NCI-H774 (cell line): ENCODE measurements at places on chromosomes 7 and 10.

- no peak for DNase-seq
Measured at GRCh38 chr7:117384688-117385362, 42.5 kb downstream of the ASZ1 start.

- no peak for DNase-seq
Measured at GRCh38 chr7:30322271-30323005, 38.0 kb downstream of the ZNRF2 start.

DNA sequence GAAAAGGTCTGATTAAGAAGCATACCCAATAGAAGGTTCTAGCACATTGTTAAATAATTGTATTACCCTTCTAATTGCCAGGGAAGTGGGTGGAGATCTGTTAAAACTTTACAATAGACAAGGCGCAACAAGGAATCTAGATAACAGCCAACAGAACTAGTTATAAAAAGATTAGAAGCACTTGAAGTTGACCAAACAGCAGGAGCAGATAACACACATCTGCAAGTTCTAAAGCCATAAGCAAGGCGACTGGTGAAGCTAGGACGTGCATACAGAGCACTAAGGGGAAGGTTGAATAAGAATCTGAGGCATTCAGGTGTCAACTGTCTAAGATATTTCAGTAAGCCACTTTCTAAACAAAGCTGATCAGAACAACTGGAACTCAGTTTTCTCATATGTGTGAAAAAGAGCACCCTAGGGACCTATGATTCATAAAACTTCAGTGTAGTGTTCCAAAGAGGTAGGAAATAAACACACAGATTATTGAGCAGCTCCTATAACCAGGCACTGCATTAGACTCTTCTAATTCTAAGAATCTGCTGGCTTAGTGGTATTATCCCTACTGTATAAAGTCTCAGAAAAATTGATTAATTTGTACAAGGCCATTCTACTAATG lies 111.2 kb downstream of the SAMD9 start:
- no peak for DNase-seq

- DNase-seq: no peak
Measured at GRCh38 chr7:158106272-158106671, 481.4 kb downstream of the PTPRN2 start.

GRCh38 chr10:87054373-87055295 lies 34.5 kb downstream of the FAM25A start:
- no peak for DNase-seq

DNA sequence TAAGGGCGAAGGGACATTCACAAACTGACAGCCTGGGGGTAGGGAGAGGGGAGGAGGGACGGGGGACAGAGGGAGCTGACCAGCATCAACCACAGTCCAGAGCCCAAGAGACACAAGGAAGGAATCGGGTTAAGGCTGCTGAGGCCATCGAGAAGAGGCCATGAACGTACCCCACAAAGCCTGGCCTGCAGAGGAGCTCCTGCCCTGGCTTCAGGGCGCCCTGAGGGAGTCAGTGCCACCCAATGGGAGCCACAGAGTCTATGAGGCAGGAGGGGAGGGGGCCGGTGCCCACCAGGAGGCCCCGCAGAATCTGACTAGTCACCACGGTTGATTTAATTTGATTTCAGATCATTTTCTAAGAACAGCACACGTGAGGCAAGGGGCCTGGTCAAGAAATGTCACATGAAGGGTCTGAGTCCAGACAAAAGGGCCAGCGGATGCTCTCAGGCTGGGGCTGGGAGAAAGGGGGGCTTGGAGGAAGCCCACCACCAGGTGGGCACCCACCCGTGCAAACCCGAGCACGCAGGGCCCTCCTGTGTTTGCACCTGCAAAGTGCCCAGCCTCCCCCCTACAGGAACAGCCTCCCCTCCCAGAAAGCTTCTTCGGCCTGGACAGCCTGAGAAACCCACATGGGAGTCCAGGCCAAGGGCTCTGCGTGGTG lies 40.4 kb downstream of the CAMK2B start:
- no peak for DNase-seq

GRCh38 chr10:32104622-32105509 lies 48.6 kb upstream of the KIF5B start:
- no peak for DNase-seq

- DNase-seq: peak; percentile 24
Measured at GRCh38 chr10:74293686-74294371, 142.8 kb downstream of the ADK start.

- DNase-seq: no peak
Measured at GRCh38 chr10:96690755-96691730, 29.3 kb downstream of the PIK3AP1 start.

DNA sequence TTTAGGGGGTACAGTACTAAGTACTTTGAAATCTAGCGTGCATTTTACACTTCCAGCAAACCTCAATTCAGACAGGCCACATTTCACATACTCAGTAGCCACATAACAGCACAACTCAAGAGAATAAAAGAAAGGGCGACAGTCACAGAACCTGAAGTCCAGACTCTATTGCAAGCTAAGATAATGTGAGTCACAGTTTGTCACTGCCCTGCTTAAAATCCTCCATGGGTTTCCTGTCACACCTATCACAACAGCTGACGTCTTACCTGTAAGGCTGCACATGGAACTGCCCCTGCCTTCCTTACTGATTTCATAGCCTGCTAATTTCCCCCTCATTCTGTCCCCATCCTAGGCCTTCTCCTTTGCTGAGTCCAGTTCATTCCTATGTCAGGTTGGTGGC lies 16.1 kb upstream of the CDK14 start:
- no peak for DNase-seq

DNA sequence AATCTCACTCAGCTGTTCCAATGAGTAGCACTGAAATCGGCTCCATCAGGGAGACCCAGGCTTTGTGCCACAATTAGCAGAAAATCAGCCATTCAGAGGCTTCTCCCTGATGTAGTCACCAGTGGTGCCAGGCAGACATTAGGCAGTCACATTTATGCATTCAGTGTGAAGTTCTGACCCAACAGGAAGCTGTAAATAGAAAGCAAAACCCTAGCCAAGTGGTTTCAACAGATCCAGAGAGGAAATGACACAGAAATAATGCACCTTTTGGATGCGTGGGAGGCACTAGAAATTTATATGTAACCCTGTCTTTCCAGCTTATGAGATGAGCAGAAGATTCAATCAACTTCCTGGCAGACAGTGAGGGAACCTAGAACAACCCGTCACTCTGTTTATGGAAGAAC lies 186.4 kb downstream of the PDE1C start:
- no peak for DNase-seq

GRCh38 chr7:70640266-70640833 lies 491.6 kb upstream of the GALNT17 start:
- no peak for DNase-seq

DNA sequence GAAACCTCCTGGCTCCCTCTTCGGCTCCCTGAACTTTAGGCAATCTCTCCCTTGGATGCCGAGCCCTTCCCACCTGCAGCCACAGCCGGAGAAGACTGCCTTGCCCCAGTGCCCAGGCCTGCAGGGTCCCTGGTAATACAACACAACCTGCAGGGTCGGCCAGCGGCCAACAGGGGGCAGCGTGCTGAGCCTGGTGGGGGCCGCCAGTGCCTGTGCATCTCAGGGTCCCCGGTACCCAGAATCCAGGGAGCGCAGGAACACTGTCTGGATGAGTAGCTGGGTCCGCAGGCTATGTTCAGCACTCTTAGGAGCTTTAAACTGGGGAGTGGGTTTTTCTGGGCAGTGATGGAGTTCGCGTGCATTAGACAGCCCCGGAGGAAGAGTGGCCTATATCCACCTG lies 17.5 kb upstream of the C10orf71 start:
- no peak for DNase-seq

DNA sequence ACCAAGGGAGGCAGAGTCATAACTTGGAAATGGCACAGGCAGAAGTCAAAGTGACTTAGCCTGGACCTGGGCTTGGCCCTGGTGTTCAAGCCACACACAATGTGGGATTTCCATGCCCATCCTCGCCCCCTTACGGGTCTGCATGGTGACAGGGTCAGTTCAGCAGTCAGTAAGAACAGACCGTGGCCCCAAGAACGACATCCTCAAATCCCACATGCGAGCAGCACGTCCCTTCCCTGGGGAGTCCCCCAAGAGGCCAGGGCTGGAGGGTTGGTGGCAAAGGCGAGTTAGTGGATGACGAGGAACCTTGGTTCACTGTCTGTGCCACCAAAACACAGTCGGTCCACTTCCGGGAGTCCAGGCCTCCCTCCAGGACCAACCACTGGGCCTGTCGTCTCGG lies 93.3 kb upstream of the MGMT start:
- DNase-seq: no peak

- DNase-seq: no peak
Measured at GRCh38 chr10:116324951-116325635, 845 bp downstream of the CCDC172 start.

DNA sequence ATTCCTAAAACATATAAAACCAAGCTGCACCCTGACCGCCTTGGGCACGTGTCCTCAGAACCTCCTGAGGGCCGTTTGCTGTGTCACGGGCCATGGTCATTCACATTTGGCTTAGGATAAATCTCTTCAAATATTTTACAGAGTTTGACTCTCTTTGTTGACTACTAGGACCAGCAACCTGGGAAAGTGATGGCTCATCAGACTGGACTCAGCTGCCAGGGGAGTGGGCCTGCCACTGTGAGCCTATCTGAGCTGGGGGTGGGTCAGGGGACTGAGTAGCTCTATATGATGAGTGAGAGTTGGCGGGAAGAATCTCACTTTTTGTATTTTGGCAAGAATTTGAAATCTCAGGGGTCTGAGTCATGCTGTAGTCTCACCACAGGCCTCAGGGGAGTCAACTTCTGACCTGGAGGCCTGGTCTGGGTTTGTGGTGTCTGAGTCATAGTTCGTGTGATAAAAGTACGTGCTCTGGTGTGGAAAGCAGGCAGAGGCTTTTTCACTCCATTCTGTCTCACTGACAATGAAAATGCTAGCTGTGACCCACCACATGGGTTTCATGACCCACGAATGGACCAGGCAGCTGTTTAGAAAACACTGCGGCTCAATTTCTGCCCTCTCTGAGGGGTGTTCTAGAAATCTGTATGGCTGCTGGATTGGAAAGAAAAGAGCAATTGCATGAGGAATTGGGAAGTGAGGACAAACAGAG lies 4.2 kb upstream of the UPP1 start:
- no peak for DNase-seq

DNA sequence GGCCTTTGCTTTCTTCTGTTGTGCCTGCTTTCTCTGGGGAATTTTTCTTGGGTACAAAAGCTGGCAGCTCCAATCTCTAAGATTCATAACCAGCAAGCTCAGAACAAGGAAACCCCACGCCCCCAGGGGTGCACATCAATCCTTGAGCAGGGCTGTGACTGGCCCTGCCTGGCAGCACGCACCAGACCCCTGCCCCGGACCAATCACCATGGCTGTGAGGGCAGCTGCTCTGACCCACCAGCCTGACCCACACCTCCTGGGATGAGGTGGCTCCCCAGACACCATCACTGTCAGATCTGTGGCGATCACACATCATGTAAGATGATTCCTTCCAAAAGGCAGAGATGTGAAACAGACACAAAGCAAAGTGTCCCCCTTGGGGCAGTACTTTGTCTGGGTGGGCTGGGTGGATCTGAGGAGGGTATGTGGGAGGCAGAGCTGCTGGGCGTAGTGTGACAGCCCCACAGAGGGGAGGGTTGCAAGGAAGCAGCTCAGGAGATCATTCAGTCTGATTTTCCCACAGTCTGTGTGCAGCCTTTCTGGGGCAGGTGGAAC lies 175.5 kb upstream of the SHH start:
- no peak for DNase-seq

DNA sequence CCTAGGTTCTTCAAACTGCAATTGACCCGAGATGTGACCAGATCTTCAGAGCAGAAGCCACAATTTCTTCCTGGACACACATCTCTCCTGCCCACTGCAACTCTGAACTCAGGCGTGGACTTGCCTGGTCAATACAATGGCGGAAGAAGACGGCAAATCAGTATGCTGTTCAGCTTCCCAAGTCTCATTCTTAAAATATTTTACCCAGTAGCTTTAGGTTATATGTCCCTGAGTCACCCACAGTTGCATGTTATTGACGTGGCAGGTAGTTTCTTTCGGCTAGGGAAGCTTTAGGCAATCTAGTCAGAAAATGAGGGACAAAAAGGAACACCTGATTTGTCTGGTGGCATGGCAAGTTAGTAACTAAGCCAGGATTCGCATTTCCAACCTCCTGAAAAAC lies 22.5 kb downstream of the CEP41 start:
- DNase-seq: no peak

DNA sequence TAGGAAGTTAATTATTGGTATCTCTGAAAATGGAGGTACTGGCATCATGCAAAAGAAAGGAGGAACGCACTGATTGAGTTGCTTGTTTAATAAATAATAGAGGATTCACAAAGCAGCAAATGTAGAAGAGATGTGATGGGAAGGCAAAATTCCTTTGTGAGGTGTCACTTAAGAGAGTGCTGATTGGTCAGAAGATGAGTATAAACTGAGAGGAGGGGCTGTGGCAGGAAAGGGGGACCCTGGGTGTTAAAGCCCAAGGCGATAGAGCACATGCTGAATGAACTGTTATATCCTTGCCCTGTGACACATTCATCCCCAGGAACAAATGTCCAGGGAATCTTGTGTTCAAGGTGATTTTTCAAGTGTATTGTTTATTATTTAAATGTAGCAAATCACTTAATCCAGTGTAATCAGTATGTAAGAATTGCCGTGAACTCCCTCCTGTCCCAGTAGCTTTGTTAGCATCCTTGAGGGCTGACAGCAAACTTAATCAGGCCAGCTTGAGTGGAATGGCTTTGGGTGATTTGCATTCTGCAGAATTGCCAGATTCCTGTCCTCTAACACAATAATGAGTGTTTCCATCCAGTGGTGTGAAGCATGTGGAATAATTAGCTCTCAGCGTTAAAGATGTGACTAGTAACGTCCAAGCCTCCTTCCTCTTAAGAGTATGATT lies 111.9 kb downstream of the CHN2 start:
- no peak for DNase-seq

GRCh38 chr7:140677496-140677895 lies 4.8 kb downstream of the ADCK2 start:
- no peak for DNase-seq

GRCh38 chr10:108362296-108362695 lies 1197.8 kb upstream of the SORCS1 start:
- DNase-seq: no peak

DNA sequence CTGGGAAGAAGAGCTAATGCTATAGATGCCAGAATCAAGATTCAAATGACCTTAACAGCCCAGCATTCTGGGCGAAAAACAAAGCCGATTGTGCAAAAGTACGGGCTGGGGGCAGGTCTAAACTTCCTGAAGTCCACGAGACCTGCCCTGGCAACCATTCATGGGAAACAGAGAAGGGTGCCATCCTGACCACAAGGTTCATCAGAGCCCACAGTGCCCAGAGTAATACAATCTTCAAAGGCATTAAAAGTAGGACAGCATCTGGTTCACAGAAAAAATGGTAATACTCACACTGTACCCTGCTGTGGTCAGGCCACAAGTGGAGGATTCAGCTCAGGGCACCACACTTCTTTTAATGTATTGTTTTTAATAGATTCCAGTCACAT lies 36.1 kb downstream of the SORBS1 start:
- no peak for DNase-seq
